ENCODE measurements at places on chromosomes 6 and 20. TPM values are rescaled to one million over a fixed set of nuclear protein-coding genes. Genes with fewer than 3 reads are reported as not detected.

IL17A gene
- not detected for total RNA-seq

GRCh38 chr6:124199286-124199685, 395.6 kb downstream of the NKAIN2 start:
- no peak for DNase-seq
- no peaks in the 10 kb centered on the region for H3K36me3 ChIP-seq
- no peaks in the 10 kb centered on the region for H3K4me1 ChIP-seq
- no peaks in the 10 kb centered on the region for H3K27me3 ChIP-seq
- no peak overlapping the region for H3K4me3 ChIP-seq

THBS2 gene
- total RNA-seq: 0.27 TPM

SPEF1 gene
- not detected for total RNA-seq

JPH2 gene
- total RNA-seq: not detected

- H3K27me3 ChIP-seq: no peaks in the 10 kb centered on the region
- peak overlapping the region; percentile 25 for H3K27ac ChIP-seq
- no peaks in the 10 kb centered on the region for H3K4me1 ChIP-seq
- H3K36me3 ChIP-seq: no peaks in the 10 kb centered on the region
- H3K4me3 ChIP-seq: no peak overlapping the region
These were observed 17.1 kb upstream of the HIVEP1 start for GRCh38 chr6:11994875-11995461.

DNA sequence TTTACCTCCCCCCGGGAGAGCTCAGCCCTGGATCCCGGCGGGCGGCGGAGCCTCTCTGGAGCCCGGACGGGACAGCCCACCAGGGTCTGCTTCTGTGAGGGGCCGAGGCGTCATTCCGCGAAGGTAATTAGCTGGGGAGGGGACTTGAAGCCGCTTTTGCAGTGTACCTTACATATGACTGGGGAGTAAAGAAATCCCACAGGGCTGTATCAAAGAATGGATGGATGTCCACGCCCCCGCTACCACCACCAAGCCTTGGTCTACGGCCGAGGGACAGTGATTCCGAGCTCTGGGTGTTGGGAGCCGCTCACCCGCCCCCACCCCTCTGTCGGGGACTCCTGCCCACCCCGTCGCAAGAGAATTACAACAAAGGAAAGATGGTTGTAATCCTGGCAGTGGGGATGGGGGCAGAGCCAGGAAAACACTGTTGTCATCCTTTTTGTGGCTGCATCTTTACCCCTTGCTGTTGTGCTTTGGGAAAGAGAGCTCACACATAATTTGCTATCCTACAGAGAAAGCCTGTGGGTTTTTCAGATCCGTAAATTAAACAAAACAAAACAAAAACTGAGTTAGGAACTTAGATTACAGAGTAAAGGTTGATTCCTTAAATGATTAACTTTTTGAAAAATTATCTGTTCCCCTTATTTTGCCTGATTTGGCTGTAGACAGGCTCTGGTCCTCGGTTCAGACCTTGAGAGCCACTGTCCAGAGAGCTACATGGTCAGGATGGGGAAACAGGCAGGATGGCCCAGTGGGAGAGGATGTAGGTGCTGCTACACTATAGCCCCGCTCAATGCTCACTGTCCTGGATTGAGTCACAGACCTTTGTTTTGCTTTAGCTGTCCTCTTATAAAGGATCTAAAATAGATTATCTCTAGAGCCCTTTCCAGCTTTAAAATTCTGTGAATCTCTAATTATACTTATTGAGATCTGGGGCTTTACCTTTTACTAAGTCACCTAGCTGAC, 997 bp upstream of the FBXO30 start:
- H3K27ac ChIP-seq: peak overlapping the region; percentile 95
- DNase-seq: peak; percentile 47
- H3K27me3 ChIP-seq: no peaks in the 10 kb centered on the region
- peak overlapping the region; percentile 66 for H3K4me3 ChIP-seq
- peaks cover 14% of the 10 kb centered on the region for H3K4me1 ChIP-seq

NR2E1 gene
- not detected for total RNA-seq

Data from K562 (cell line).